ENCODE measurements at places on chromosomes 7 and 10.

GRCh38 chr7:4151926-4152549 is 530.1 kb upstream of the FOXK1 start:
- no peak for DNase-seq

- DNase-seq = no peak
Measured at GRCh38 chr7:18320971-18321567, 174.5 kb upstream of the HDAC9 start.

DNA sequence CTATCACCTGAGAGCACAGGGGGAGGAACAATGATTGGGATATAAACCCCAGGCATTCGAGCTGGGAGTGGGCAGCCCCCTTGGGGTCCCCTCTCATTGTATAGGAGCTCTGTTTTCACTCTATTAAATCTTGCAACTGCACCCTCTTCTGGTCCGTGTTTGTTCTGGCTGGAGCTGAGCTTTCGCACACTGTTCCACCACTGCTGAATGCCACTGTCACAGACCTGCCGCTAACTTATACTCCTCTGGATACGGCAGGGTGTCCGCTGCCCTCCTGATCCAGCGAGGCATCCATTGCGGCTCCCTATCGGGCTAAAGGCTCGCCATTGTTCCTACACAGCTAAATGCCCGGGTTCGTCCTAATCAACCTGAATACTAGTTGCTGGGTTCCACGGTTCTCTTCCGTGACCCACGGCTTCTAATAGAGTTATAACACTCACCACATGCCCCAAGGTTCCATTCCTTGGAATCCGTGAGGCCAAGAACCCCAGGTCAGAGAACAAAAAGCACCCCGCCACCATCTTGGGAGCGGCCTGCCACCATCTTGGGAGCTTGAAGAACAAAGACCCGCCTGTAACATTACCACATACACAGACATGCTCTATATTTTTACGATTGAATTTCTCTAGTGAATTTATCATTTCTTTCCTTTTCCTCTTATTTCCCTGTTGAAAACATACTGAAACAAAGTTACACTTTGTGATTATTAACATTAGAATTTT is 9.0 kb downstream of the ZWINT start:
- no peak for DNase-seq

GRCh38 chr10:33257439-33258080 is 76.9 kb downstream of the NRP1 start:
- no peak for DNase-seq

DNA sequence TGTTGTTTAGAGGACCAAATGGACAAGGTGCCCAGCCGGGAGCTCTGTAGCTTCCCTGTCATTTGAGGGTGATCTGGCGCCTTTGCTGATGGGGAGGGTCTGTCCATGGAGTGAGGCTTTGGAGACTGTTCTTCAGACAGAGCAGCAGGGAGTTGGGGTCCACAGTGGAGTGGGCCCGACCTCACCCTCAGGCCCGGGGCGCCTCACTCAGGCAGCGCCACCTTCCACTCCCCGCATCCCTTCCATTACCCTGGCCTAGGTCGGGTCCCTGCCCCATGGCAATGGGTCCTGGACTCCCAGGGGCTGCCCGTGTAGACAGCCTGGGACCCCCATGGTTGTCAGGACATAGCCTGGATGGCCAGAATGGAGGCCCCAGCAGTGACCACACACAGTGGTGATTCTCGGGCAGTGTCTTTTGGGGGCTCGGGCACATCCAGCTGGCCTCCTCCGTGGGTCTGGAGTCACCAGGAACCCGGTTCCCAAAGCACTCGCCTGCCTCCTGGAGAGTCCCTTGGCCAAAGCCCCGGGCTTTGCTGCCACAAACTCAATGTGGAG is 38.5 kb downstream of the TCERG1L start:
- no peak for DNase-seq

- no peak for DNase-seq
Measured at GRCh38 chr7:37083311-37084096, 359.2 kb upstream of the AOAH start.

- no peak for DNase-seq
Measured at GRCh38 chr7:148883266-148884048, 634 bp downstream of the EZH2 start.

GRCh38 chr7:12865593-12865992 is 178.2 kb downstream of the ARL4A start:
- DNase-seq = no peak

Data from tibial nerve (tissue), 4 donors.